ENCODE measurements at places on chromosomes 4 and X.

- no peak for DNase-seq
Observed at GRCh38 chrX:8729811-8730210, 2.1 kb downstream of the ANOS1 start.

- no peak for DNase-seq
Observed at GRCh38 chr4:83331956-83332355, 2.7 kb downstream of the HPSE start.

- no peak for DNase-seq
Observed at GRCh38 chr4:137572647-137573046, 40.4 kb upstream of the PCDH18 start.

DNA sequence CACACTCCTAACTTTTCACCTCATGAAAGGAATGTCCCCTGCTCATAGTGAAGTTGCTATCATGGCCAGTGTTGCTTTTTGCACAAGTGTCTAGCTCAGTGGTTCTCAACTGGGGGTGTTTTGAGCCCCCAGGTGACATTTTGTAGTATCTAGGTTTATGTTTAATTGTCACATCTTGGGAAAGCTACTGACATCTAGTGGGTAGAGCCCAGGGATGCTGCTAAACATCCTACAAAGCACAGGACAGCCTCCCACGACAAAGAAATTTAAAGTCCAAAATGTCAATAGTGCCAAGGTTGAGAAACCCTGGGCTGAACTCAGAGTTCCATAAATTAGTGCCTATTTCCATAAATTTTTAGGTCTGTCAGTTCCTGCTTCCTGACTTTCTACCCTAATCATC lies 70.7 kb upstream of the HCCS start:
- DNase-seq = no peak

GRCh38 chrX:2712890-2713840 lies 22.1 kb downstream of the CD99 start:
- no peak for DNase-seq

DNA sequence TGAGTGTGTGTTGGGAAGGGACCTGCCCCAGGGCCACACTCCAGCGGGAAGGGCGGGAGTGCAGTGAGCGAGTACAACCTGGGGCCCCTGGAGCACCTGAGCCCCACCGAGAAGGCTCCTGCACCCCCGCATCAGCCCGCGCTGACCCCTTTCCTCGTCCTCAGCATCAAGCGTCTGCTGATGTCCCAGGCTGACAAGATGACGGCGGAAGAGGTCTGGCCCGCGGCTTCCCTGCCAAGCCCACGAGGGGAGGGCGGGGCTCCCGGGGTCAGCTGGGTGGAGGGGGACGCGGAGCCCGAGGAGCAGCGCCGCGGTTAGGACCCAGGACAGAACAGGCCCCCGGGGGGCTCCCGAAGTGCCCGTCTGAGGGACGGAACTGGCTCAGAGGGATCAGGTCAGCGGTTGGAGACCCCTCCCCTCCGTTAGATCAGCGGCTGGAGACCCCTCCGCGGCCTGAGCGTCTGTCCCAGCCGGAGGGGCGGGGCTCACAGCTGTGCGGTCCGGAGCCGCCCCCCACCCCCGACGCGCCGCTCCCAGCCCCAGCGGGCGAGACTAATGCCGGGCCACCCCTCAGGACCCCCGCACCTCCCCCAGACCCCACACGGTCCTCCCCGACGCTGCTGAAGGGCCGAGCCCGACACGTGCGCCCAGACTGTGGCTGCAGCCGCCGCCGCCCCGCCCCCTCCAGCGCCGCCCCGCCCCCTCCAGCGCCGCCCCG lies 6.7 kb downstream of the MYL5 start:
- no peak for DNase-seq

DNA sequence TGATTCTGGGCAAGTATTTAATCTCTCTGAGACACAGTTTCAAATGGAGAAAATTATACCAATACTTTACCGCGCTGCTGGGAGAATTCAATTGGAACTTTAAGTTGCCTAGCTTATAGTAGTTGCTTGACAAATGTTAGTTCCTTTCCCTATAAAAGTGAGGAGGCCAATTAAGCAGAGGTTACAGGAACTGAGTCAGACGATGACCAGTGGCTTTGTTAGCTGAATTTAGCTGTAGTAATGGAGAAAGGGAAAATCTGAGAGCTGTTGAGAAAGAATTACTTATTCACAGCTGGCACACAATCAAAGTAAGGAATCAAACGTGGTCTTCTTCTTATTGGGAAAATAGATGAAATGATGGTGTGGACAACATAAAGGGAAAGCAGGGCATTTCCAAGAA lies 29.6 kb downstream of the SMARCA1 start:
- no peak for DNase-seq

DNA sequence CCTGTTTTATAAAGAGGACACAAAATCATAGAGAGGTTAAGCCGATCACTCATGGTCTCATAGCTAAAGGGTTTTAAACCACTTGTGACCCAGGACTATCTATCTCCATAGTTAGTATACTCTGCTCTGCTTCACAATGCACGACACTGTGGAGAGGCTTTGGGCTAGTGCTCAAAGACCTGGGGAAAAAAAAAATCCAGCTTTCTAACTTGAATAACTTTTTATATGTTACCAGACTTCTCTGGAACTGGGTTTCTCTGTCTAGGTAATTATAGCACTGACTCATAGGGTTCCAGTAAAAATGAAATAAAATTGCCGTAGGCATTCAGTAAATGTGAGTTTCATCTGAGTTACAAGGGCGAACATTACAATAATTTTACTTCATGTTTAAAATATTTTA lies 273.7 kb upstream of the TECRL start:
- DNase-seq = no peak
